ENCODE measurements at places on chromosomes 5 and 9. TPM values are rescaled to one million over a fixed set of nuclear protein-coding genes. Genes with fewer than 3 reads are reported as not detected.

GRCh38 chr9:97556036-97556720 lies 54.7 kb downstream of the TMOD1 start:
- DNase-seq, result no peak

DNA sequence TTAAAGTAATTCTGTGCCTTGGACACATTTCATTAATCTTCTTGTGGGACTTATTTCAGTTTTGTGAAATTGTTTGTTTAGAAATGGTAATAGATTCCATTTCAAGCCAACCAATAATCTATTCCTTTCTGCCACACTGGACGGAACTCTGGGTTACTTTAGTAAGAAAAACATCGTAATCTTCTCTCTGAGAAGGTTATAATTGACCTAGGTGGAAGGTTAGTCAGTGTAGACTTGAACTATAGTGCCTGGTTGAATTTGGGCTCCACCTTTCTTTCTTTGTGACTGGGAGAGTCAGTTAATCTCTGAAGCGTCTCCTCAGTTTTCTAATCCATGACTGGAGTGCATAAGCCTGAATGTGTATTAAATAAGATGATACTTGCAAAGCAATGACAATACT lies 89.7 kb upstream of the PRLR start:
- no peak for DNase-seq

DNA sequence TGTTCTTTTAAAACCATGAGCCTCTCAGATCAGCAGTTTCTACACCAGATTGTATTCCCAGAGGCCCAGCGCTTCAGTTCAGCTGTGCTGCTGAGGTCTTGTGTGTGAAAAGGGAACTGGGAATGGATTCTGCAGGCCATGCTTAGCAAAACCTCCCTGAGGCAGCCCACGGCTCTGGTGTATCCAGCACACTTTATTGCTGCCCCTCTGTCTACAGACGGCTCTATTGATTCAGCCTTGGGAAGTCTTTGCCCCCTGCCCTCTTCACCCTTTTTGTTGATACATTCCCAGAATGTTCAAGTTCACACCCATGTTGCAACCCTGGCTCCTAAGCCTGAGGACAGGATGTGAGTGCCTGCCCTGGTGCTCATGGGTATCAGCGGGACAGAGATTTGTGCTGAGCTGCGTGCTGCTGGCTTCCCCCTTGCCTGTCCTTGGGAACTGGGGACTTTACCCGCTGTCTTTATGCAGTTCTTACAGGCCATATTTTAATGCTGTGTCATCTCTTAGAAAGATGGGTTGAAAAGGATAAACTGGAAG lies 37.3 kb downstream of the ARHGAP26 start:
- no peak for DNase-seq

The NMUR2 gene
- total RNA-seq, result not detected

All from aorta (tissue), 5 donors.